Midbrain (tissue), 1 donor: ENCODE measurements at places on chromosomes 11 and 22.

- DNase-seq, result no peak
Measured at GRCh38 chr22:43658823-43659222, 153.3 kb downstream of the EFCAB6 start.

- DNase-seq, result no peak
Measured at GRCh38 chr11:16358726-16359125, 2.4 kb upstream of the SOX6 start.

GRCh38 chr11:75388386-75389275 lies 10.7 kb upstream of the RPS3 start:
- peak; percentile 66 for DNase-seq

DNA sequence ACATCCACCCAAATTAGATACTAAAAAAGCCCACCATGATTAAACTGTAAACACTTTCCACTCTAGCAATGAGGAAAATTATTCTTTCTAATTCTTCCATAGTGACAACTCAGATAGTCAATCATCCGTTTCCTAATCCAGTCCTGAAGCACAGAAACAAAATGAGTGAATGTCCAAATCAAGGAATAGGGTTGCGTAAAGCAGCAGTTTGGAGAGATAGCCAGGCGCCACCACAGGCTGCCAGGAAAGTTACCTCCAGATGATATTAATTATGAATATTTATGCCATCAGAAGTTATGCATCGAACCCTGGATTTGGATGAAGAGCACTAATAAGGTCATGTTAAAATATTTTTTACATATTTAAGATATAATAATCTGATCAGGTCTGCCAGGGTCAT lies 63.2 kb downstream of the ETS1 start:
- no peak for DNase-seq

DNA sequence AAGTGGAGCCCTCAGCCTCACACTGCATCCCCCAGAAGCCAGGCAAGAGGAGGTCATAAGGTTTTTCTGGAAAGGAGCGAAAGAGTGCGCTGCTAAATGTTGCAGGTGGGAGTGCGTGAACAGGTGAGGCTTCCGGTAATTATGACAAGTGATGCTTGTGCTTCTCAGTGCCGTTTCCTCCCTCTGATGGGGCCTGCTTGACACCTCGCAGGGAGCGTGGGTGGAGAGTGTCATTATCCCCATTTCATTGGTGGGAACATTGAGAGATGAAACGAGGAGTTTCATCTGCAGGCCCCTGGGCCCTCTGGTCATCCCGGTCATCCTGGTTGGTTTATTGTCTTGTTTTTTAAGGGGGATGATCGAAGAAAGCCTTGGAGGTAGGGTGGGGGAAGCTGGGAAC lies 57.5 kb downstream of the BCR start:
- no peak for DNase-seq

GRCh38 chr22:39809772-39810557 lies 83.6 kb downstream of the ENTHD1 start:
- DNase-seq, result no peak

GRCh38 chr11:119486016-119486415 lies 63.0 kb upstream of the THY1 start:
- DNase-seq, result no peak

DNA sequence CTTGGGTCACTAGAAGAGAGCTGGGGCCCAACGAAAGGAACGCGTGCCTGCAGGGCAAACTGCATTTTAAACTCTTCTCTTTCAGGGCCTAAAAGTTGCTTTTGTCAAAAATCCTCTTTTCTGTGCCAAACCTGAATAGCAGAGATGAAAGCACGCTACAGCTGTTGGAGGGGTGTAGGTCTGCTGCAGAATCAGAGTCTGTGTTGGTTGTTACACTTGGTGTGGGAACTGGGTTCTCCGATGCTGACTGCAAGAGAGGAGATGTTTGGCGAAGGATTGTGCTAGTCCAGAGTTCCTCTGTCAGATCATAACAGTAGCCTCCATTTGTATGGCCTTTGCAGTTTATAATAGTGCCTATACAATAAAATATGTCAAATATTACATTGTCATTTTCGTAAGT lies 41.8 kb downstream of the BARX2 start:
- DNase-seq, result no peak

- no peak for DNase-seq
Measured at GRCh38 chr11:103170865-103171264, 61.6 kb downstream of the DYNC2H1 start.

- DNase-seq, result no peak
Measured at GRCh38 chr22:48923165-48923865, 904.4 kb downstream of the BRD1 start.

DNA sequence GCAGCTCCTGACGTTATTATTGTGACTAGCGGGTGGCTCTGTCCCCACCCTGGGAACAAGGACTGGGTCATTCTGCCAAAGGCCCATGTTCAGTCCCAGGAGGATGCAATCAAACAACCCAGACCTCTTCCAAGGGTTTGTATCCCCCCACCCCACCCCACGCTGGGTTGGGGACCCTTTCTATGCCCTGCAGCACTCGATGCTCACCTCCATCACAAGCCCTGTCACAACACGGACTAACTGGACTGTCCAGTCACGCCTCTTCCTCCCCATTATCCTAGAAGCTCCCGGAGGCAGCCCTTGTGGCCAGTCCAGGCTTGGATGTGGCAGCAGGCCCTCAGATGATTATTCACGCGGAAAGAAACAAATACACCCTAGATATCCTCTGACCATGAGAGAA lies 3.7 kb downstream of the SHANK2 start:
- DNase-seq, result no peak

DNA sequence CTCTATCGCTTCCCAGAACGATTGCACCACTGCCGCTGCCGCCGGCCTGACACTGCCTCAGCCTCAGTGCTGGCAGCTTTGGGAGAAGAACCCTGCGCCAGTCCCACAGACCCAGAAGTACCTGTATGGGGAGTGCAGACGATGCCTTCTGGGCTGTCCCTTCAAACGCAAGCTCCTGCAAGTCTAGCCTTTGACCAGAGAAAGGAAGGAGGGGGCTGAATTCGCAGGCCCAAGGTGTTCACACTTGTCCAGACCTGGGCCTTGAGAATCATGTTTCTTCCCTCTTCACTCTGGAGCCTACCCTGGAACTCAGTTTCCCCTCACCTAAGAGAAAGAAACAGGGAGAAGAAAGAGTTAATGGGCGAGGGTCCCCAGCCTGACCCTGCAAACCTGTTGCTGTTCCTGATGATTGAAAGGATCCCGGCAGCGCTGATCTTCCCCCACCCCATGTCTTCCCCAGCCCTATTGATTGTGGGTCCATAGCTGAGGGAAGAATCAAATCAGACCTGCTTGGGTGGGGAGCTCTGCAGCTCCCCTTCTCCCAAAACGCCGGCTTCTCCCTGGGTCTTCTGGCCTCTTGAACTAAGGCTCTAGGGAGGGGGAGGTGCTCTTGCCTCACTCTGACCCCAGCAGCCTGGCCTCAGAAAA lies 786 bp upstream of the MCAM start:
- DNase-seq, result no peak

- DNase-seq, result no peak
Measured at GRCh38 chr22:19800761-19801244, 40.2 kb downstream of the TBX1 start.

- DNase-seq, result no peak
Measured at GRCh38 chr11:16776711-16777612, 38.5 kb downstream of the C11orf58 start.

DNA sequence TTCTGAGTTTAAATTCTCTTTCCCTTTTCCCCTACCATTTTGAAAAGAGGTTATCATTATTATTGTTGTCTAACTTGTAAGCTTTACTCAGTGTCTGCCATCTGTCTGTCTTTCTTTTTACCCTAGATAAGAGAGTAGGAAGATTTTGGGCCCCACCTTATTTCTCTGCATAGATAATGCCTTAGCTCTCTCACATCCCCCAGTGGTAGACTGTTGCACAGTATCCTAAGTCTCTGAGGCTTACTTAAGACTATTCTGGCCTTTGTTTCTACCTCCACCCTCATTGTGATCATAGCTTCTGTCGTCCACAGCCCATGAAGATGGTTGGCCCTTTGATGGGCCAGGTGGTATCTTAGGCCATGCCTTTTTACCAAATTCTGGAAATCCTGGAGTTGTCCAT lies 3.6 kb upstream of the OR51L1 start:
- DNase-seq, result no peak

GRCh38 chr22:29833392-29833965 lies 4.6 kb downstream of the ASCC2 start:
- no peak for DNase-seq

- no peak for DNase-seq
Measured at GRCh38 chr11:60985501-60985900, 14.0 kb downstream of the CD6 start.

- no peak for DNase-seq
Measured at GRCh38 chr11:133238027-133238426, 294.3 kb downstream of the OPCML start.

DNA sequence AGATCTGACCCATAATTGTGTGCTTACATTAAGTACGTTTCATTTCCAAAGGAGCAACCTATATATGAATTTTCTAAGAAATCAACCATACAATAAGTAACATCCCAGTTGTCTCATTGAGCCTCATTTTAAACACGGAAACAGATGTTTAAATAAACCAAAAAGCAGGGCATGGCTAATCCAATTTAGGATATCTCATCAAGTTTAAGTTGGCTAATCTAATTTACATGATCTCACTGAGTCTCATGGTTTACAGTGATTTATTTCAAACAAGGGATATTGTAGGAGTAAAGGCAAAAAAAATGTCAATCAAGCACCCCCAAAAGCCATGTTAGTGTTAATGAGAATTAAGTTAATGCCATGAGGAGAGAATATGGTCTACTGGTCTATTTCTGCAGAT lies 499.8 kb upstream of the CCDC90B start:
- DNase-seq, result no peak

DNA sequence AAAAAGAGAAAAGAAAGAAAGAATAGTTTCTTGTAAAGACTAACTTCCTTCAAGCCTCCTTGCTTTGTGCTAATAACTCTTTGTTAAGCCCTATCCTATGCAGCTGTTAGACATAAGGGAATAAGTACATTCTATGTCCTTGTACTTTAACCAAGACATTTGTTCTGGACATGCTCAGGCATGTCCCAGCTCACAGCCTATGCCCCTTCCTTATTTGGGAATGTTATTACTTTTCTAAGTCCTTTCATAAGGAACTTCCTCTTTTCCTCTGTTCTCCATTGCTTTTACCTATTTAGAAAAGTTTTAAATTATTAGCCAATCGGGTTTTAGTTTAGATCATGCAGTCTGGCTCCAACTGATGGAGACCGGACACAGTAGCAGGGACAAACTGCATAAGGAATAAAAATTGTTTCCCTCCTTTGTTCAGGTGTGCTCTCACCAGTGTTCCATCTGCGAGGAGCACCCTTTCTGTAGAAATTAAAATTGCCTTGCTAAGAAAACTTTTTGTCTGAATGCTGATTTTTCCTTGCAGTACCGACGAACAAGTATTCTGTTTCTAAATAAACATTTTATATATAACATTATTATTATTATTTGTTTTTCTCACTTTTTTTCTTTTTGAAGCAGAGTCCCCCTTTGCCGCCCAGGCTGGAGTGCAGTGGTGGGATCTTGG lies 21.6 kb upstream of the SPINDOC start:
- no peak for DNase-seq

GRCh38 chr11:57480409-57481137 lies 20.2 kb downstream of the RTN4RL2 start:
- DNase-seq, result peak; percentile 32

DNA sequence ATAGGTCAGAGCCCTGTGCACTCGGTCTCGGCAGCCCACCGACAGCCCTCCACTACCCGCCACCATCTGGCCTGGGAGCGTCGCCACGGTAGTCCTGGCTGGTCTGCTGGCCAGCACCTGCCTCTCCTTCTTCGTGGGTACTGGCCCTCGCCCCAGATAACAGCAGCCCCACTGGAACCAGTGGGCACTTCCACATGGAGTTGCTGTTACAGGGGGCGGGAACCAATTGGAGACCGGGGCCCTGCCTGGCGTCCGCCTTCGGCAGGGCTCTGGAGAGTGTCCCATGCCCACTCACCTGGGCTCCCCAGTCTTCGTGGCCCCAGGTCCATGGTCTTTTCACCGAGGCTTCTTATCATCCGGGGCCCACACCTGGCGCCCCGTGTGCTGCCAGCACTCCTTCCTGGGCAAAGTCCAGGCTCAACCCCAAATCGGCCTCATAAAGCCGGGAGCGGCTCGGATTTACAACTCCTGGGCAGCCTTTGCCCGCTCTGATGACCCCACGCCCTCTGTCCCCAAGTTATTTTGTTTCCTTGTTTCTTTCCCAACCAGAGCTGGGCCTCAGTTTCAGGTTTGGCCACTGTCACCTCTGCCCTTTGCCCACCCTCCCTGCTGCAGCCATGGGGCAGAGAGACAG lies 12.9 kb upstream of the EHD1 start:
- DNase-seq, result no peak

GRCh38 chr11:76236092-76236999 lies 30.0 kb upstream of the WNT11 start:
- peak; percentile 71 for DNase-seq
